ENCODE measurements at places on chromosomes 4 and X.

DNA sequence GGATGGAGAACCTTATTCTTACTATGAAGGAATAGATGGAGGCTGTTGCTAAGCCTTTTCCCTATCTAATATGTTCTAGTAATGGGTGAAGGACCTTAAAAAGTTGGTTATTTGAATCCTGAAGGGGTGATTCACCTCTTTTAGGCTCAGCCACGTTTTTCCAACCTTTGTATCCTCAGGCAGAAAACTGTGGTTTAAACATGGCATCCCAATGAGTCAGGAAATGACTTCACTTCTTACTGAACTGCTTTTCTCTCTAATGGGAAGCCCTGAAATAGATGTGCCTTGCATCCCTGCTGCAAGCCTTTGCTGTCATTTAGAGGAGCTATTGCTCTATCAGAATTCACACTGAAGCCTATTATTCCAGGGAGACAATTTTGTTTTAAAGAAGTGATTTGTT is 191.0 kb upstream of the ARX start:
- no peak for DNase-seq

DNA sequence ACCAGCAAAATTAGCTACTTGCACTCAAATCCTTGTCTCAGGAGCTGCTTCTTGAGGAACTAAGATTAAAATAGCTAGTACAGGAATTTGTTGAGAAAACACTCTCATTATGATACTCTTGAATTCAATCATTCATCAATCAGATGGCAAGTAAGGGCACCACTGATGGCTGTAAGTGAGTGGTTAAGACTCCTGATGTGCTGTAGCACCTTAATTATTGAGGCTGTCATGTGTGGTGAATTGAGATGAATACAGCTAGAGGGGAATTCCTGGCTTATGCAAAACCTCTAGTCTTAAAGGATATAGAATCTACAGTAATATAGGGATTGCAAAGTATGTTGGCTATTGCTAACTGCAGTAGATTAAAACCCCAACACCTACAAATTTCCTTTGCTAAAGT is 509.1 kb downstream of the IQCM start:
- DNase-seq: no peak

DNA sequence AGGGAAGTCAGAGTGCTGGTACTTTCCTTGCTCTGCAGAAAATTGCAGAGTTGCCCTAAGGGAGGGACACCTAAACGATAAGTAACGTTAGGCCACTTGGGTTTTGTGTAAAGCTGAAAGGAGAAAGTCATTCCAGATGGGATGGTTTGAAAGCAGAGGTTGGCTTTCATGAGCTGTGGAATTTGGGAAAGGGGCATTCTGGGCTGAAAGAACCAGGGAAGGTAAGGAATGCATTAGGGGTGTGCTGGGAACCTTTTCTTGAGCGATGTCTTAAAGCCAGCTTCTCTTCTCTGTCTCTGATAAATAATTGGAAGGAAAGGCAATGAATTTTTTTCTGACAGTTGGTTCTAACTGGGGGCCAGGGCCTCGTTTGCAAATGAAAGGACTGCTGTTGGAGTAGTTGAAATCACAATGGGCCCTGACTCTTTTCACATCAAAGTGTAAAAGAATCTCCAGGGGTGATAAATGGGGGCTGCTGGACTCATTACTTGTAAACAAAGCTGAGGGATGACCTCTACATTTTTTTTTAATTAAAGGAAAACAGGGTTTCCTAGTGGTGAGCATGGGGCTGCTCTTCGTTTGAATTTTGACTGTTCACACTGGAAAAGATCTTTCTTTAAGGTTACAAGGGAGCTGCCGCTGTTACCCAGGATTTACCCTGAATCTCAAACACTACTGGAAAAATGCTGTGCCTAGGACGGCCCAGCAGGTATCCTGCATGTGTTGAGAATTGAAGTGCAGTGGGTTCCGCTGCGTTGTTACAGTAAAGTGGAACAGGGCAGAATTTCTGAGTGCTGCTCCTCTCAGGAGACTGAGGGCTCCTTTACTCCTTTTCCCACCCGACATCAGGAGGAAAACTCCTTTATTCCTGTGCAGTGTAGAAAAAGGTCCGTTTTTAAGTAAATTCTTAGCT is 25.0 kb downstream of the AFF1 start:
- no peak for DNase-seq

DNA sequence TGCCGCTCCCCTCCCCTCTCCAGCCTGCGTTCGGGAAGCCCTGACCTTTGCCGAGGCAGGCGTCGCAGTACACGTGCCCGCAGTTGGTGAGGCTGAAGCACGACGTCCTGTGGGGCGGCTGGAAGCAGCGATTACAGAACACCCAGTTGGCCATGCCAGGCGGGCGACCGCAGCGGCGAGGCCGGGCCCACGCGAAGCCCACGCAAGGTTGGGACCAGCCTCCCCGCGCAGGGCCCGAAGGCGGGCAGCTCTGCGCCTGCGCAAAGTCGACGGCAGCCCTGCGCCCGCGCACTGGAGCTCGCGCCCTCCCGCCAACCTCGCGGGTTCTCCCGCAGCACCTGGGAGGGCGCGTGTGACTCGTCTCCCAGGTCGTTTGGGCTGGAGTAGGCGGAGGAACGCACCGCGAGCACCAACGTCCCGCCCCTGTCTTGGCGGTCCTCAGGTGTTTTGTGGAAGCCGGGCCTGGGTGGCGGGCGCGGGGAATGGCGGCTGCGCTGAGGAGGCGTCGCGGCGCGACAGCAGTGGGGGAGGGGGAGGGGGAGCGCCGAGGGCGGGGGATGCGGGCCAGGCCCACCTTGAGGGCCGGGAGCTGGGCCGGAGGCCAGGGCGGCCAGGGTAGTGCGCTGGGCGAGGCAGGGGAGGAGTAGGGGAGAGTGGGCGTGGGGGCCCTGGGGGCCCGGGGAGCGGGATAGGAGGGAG is at the start of gene RNF212:
Gene RNF212 (minus strand): TSS at position 254 of the 699 bp plus-strand sequence. CDS start 100 bp downstream, at position 154.
- peak; percentile 53 for DNase-seq

DNA sequence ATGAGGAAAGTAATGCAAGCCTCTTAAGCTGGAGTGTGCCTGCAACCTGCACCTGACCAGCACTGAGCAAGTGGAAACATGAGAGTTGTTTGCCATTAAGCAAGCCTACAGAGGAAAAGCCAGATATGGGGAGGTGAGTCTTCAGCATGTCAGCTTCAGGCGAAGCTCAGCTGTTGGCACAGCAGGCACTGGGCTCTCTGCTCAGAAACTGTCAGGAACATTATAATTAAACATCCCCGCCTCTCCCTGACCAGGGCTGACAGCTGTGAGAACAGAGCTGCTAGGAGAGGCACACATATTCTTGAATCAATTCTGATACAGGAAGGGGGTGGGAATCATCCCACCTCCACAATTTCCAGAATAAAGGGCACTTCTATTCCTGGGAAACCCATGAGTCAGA is 19.0 kb upstream of the DCX start:
- DNase-seq: no peak

DNA sequence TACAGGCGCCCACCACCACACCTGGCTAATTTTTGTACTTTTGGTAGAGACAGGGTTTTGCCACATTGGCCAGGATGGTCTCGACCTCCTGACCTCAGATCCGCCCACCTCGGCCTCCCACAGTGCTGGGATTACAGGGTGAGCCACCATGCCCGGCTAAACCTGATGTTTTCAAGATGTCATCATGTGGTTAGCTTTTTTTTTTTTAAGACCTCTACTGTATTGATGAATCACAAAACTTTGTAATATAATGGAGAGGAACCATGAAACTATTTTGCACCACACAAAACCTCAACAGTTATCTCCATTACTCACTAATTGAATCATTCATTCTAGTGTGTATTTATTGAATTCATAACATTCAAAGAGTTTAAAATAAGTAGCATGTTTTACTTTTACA is 94.7 kb upstream of the NEIL3 start:
- DNase-seq: no peak
